Activated CD4-positive, alpha-beta T cell treated with anti-CD3 and anti-CD28 coated beads for 1 hour (primary cell): ENCODE measurements at places on chromosomes 4 and X.

DNA sequence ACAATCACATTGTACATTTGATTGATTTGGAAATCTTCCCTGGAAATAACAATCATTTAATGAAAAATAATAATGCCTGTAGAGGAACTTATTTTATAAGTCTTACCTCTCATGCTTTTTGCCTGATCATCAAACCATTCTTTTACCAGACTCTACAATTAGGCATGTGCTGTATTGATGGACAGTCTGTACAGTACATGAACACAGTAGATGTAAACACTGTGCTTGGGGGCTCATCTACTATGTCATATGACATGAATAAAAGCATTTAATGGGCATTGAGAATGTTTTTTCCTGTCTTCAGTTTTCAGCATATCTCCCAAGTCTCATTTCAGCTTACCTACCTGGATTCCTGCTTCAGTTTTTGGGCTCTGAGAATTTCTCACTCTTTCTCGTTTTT, 1070.9 kb downstream of the STIM2 start:
- no peak for DNase-seq

GRCh38 chr4:85102606-85103005, 136.1 kb upstream of the WDFY3 start:
- DNase-seq: no peak

GRCh38 chr4:76377481-76377901, 43.5 kb downstream of the CCDC158 start:
- DNase-seq: no peak

GRCh38 chr4:79540143-79540542, 132.1 kb upstream of the GK2 start:
- no peak for DNase-seq

- no peak for DNase-seq
These were observed 284.4 kb downstream of the AFF2 start for GRCh38 chrX:148784856-148785255.

- DNase-seq: no peak
These were observed 302.6 kb upstream of the BOD1L1 start for GRCh38 chr4:13930155-13930554.

DNA sequence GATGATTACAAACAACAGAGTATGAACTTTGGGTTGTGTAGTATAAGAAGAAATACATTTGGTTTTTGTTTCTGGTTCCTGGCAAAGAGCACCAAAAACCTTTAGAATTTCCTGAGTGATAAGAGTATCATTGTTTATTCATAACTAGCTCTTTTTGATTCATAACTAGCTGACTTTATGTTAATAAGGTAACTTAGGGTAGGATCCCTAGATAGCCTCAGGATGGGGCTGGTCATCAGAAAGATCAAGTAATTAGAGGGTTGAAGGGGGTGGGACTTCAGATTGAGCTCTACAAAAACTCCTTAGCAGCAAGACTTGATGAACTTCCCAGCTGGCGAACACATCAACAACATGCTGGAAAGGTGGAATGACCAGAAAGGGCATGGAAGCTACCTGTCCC, 166.5 kb downstream of the SCFD2 start:
- DNase-seq: no peak

- no peak for DNase-seq
These were observed 15.1 kb upstream of the PRSS12 start for GRCh38 chr4:118367872-118368271.

DNA sequence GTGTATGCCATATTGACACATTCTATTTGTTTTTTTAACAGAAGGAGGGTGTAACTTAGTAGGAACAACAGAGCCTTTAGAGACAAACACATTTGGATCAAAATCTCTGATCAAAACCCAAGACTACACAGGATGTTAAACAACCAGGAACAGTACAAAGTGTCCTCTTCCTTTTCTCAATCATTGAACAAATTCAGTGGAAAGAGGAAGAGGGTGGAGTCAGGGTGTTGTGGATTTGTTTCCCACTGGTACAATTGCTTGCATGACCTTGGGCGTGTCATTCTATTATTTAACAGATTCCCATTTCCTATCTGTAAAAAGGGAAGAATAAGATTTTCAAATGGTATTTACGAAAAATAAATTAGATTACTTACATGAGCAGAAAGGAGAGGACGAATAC, 1162.8 kb upstream of the PRKX start:
- no peak for DNase-seq

DNA sequence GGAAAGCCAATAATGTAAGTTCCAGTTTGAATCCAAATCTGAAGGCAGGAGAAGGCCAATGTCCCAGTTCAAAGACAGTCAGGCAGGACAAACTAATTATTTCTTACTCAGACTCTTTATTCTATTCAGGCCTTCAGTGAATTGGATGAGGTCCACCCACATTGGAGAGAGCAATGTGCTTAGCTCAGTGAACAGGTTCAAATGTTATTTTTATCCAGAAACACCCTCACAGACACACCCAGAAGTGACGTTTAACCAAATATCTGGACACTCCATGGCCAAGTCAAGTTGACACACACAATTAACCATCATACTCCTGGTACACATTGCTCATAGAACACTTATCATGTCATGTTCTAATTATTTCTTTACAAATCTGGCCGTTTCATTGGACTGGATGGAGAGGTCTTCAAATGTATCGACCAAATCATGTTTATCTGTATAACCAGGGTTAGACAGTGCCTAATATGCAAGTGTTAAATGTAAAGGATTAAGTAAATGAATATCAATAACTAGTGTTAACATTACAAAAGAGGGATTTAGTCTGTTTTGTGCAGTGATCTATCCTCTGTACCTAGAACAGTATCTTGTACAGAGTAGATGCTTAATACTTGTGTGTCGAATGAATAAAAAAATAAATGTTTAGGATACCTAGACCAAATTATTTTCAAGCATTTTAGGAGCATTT, 27.1 kb upstream of the XK start:
- DNase-seq: no peak

GRCh38 chr4:176277162-176277904, 8.3 kb upstream of the ASB5 start:
- DNase-seq: no peak

DNA sequence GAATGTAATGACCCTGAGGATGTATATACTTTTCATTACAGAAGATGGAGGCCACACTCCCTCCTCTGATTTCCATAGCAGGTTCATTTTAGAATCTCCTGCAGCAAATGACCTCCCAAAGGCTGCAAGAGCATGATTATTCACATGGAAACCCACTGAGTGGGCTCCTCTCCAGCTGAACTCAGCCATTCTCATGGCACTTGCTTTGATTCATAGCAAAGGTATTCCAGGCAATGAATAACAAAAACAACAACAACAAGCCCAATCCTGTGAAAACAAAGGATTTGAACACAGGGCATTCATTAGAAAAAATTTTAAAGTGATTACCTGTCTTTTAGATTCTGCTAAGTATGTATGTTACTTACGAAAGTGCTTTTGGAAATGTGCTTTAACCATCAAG, 894.0 kb upstream of the FRG1 start:
- DNase-seq: no peak

- DNase-seq: no peak
These were observed 118.2 kb upstream of the BMP3 start for GRCh38 chr4:80912350-80912749.

GRCh38 chr4:81682492-81682891, 210.8 kb upstream of the RASGEF1B start:
- no peak for DNase-seq

DNA sequence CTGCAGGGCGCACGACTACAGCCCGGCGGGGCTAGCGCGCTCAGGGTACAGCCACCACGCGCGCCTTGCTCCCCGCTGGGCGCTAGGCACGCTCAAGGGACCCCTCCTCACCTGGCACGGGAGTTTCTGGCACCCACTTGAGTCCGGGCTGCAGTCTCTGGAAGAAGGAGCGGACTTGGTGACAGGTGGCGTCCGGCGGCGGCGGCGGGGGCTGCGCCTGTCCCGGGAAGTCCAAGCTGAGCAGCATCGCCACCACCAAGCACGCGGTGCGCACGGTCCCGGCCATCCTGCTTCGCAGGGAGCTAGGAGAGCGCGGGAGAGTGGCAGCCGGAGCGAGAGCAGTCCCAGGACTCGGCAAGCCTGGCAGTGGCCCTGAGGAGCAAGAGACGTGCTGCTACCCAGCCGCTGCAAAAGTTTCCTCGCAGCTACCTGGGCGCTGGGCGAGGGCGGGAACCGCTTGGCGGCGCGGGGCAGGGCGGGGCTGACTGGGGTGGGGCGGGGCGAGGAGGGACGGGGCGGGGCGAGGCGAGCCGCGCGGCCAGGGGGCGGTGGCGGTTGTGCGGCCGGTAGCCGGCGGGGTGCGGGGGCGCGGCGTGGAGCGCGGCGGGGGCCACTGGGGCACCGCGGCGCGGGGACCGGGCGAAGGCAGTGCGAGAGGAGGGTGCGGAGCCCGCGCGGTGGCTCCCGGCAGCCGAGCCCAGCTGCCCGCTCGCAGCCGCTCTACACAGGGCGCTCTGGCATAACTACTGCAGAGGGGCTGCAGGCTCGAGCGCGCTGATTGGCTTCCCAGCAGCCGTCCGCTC, at the start of gene GPC3:
GPC3 (minus strand) TSS at position 431 of the 803 bp plus-strand sequence.
- DNase-seq: no peak

DNA sequence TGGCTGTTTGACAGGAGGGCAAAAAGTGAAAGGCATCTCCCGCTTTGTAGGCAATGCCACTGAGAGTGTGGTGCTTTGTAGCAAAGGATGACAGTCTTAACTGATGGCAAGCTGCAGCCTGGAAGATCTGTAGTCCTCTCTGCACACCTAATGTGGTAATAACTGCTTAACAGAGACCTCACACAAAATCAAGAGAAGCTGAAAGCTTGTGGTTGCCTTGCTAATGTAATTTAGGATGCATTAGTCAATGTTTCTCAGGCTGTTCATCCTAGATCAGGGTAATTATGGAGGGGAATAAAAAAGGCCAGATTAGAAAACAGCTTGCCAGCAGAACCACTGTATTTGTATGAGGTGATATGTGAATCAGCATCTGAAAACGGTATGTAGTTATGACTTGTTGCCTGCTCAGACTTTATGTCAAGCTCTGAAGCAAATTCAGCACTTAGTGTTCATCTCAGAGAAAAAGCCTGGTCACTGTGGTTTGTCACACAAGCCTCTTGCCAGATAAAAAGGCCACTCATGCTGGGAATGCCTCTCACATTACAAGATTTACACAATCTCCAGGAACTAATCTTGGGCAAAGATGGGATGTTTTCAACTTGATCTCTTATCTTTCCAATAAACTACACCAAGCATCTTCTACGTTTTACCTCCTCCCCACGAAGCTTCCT, 130.8 kb downstream of the ENOX2 start:
- DNase-seq: no peak

DNA sequence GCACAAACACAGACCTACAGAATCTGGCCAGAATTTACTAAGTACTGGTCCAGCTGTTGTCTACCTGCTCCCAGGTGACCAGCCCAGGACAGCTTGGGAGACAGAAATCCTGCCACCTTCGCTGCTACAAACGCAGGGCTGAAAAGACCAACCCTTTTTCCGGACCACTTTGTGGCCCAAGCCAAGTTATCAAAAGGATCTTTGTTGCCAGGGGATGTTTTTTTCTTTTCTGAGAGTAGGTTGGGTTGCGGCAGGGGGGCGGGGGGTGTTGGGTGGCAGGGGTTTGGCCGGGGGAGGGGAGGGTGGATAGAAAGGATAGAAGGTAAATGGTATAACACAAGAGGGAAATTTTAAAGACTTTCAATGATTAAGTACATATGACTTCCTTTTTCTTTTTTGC, 63.4 kb downstream of the STOX2 start:
- no peak for DNase-seq

- DNase-seq: no peak
These were observed 32.3 kb upstream of the AFAP1 start for GRCh38 chr4:7971881-7972500.

- no peak for DNase-seq
These were observed 15.0 kb downstream of the SHISA3 start for GRCh38 chr4:42412251-42412650.

DNA sequence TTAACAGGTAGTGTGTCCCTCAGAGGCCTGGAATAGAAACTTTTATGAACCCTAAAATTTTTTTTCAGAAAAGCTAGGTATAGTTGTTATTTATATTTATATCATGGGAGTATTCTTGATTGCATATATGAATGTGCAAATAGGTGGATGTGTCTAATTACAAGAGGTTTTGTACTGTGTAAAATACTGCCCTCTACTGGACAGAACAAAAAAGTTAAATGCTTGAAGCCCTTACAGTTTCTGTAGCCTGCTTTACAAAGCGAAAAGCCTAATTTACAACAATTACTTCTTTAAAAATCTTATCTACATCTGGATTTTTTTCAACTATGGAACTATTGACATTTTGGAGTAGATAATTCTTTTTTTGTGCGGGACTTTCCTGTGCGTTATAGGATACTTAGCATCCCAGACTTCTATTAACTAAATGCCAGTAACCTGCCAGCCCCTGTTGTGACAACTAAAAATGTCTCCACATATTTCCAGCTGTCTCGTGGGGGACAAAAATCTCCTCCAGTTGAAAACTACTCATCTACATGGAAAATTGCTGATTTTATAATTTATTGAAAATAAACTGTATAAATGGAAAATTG, 35.1 kb downstream of the ENPEP start:
- no peak for DNase-seq

DNA sequence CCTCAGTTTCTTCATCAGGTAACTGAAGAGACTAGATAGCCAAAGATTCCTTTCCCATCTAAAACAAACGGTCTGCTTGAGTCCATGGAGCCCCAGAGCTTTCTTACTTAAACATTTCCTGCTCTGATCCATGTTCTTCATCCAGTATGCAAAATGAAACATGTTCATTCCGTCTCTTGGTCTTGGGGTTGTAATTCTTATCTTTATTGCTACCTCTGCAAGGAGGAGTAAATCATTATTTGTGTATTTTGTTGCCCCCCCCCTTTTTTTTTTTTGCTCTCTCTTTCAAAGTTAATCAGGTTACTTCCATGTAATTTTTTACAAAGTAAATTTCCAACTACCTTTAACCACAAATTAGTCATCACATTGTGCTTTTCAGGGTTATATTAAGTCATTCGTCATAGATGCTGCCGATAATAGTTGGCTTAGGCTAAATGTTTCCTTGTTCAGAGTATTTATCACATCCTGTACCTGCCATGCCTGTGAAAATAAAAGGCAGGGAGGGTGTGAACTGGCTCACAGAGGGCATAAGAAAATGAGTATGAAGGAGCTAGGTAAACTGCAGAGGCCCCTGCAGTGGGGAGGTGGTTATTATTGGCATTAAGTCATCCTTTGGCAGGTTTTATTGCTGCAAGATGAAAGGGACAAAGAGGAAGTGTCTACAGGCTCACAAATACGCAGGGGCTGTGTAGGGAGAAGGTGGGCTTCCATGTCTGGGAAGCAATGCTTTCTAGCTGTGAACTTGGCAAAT, 76.7 kb upstream of the HS3ST1 start:
- DNase-seq: no peak

- DNase-seq: no peak
These were observed 1012.1 kb upstream of the SLIT2 start for GRCh38 chr4:19239565-19239964.

DNA sequence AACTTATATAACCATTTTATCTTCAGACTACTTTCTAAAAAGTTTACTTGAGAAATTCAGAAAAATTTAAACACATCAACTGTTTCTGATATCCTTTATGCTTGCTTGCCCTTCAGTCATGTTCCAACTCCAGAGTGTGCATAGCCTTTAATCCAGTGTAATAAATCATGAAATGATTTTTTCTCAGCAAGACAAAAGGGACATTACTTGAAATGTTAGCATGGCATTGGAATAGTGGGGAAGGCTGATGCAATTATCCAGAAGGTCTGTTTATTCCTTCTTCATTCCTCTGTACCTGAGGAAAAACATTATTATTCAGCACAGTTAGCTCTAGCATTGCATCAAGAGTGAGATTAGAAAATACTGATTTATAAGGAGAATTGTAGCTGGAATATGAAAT, 209.9 kb downstream of the SLC7A11 start:
- DNase-seq: no peak
